ENCODE measurements at places on chromosomes 13 and 19.

DNA sequence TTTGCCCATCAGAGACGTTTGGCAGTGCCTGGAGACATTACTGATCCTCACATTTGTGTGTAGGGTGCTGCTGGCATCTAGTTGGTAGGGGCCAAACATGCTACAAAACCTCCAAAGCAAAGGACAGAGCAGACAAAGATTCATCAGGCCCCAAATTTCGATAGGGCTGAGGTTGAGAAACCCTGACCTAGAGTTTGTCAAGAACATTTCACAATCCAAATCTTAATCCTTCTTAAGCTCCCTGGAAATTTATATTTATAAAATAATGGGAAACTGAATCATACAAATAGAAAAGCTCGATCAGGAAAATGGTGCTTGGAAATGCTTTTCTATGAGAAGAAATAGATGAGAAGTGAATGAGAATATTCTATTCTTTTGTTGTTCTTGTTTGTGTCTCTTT is 273.6 kb downstream of the DCT start:
- DNase-seq: no peak

GRCh38 chr19:50387176-50387867 is 3.2 kb downstream of the POLD1 start:
- DNase-seq: no peak

DNA sequence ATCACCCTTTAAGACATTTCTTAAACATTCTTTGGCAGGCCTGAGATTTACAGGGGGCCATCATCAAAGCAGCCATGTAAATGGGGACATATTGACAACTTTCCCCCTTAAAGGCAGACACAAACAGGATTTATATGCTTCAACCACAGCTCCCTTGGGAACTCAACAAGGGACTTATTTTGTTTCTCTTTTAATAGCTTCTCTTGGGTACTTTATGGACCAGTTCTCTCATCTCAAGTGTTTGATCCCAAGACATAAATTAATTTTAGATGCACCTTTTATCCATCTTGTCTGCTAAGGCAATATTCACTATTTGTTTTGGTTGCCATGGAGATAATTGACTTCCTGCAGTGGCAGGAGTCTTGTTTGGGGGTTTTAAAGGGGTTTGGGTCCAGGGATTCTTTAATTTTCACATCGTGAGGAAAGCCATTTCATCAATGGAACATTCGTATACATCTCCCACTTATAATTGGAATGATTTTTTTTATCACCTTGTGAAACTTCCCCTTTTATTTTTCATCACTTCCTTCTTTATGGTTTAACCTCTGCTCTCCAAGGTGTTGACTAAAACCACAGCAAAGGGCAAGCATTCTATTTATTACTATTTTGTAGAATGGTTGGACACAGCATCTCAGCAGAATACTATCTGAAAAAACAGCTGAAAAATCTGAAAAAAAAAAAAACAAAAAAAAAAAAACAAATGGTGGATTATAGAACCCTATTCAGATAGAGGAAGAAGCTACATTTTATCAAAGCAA is 726.0 kb downstream of the DIAPH3 start:
- DNase-seq: no peak

GRCh38 chr19:18683958-18684641 is 620 bp downstream of the CRTC1 start:
- no peak for DNase-seq

DNA sequence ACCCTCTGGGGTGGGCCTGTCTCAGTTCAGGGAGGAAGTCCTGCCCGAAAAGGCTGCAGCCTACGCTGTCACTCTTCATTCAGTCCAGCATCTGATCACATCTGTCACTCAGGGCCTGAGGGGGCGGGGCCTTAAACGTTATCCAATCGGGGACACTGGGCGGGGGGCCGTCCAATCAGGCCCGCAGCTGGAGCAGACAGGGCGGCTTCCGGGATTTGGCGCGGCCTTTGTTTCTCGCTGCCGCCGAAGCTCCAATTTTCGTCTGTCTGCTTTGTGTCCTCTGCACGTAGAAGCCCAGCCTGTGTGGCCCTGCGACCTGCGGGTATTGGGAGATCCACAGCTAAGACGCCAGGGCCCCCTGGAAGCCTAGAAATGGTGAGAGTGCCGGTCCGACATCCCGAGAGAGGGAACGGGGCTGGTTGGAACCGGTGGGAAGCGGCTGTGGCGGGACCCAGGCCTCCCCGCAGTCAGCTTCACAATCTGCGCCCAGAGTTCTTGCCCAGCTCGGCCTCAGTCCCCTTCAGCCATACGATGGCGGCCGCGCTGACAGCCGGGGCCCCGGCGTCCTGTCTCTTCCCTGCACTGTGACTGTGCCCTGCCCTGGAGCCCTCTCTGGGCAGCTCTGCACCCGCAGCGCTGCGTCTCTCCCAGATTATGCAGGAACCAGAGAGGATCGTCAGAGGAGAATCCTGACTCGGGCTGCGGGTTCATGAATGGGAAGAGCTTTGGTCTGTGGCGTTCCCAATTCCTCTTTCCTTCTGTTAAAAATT is at the start of gene ZNF730:
Gene ZNF730, plus strand, starts transcription at position 224 of the 770 bp plus-strand sequence. Its CDS starts 149 bp downstream, at position 373.
- peak; percentile 24 for DNase-seq

- DNase-seq: no peak
These were observed 58.8 kb downstream of the TNFRSF19 start for GRCh38 chr13:23628765-23629565.

GRCh38 chr13:88005188-88005587 is 334.0 kb downstream of the SLITRK5 start:
- DNase-seq: no peak

- no peak for DNase-seq
These were observed 2.5 kb upstream of the ITM2B start for GRCh38 chr13:48230541-48230940.

DNA sequence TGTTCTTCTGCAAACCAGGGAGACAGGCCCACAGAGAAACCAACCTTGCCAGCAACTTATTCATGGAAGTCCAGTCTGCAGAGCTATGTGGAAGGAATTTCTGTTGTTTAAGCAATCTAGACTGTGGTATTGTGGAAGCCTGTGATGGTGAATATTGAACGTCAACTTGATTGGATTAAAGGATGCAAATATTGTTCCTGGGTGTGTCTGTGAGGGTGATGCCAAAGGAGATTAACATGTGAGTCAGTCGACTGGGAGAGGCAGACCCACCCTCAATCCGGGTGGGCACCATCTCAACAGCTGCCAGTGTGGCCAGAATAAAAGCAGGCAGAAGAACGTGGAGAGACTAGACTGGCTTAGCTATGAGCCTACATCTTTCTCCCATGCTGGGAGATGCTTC is 606.0 kb downstream of the EFNB2 start:
- no peak for DNase-seq

- no peak for DNase-seq
These were observed 14.8 kb downstream of the ARL11 start for GRCh38 chr13:49643035-49643646.

GRCh38 chr13:35552172-35552844 is 75.8 kb upstream of the MAB21L1 start:
- DNase-seq: no peak

DNA sequence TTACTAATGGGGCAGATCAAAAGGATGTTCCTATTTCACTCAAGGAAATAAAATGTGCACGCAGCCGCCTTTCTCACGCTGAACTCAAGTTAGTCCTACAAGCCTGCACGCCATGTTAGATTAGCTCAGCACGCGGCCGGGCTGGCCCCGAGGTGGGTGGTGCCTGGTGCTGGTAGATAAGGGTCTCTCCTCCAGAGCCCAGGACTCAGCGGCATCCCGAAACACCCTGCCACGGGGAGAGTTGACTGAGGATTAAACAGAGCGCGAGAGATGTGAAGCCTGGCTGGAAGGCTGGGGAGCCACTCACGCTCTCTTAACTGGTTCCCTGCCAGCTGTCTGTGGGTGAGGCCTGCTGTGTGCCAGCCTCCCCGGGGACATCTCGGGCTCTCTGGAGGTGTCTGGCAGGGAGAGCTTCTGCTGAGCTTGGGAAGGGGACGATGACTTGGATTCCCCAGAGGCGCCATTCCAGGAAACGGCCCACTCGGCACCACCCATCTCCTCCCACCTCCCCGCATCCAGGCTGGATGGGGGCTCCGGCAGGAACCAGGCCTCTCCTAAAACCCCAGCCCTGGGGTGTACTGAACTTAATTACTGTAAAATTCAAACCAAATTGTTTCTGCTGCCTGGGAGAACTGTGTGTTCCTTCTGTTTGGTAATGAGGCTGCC is 122.2 kb downstream of the KDM4B start:
- DNase-seq: no peak

GRCh38 chr13:21567714-21568113 is 36.3 kb downstream of the MICU2 start:
- DNase-seq: no peak

- DNase-seq: no peak
These were observed 16.4 kb upstream of the KCTD15 start for GRCh38 chr19:33780251-33780650.

GRCh38 chr19:39131255-39131755 is 5.7 kb downstream of the PAK4 start:
- DNase-seq: no peak

GRCh38 chr19:13094771-13095392 is 7.8 kb downstream of the LYL1 start:
- DNase-seq: peak; percentile 9

GRCh38 chr19:8473648-8474476 is 28.6 kb downstream of the PRAM1 start:
- DNase-seq: no peak

GRCh38 chr19:2813235-2814160 is 6.2 kb upstream of the ZNF554 start:
- DNase-seq: no peak

GRCh38 chr13:100443998-100444328 is 144.6 kb downstream of the GGACT start:
- no peak for DNase-seq

DNA sequence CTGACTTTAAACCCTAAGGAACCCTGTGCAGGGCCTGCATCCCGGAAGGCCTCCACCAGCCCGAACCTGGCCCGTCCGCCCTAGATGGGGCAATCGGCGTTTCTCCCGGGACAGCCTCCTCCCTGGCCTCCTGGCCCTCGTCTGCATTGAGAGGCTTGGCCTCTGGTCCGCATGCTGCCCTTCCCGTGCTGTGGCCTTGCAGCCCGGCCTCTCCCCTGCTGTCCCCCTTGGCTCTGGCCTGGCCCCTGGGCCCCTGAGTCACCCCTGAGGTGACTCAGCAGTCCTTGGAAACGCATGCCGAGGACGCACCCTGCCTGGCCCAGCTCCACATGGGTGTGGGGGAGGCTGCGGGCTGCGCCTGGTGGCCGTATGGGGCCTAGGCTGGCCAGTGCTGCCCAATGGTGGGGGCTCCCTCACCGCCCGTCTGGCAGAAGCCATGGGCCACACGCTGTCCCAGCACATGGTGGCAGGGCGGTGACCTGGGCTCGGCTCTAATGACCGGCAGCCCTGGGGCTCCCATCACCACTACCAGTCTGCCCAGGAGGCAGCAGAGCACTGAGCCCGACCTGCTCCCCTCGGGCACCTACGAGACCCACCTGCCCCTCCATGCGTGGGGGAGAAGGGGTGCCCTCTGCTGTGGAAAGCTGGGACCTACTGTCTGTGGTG is 25.7 kb downstream of the SH3GL1 start:
- DNase-seq: no peak

- no peak for DNase-seq
These were observed 18.9 kb downstream of the ARHGEF1 start for GRCh38 chr19:41901707-41902360.
